ENCODE measurements at places on chromosomes 6 and 20.

DNA sequence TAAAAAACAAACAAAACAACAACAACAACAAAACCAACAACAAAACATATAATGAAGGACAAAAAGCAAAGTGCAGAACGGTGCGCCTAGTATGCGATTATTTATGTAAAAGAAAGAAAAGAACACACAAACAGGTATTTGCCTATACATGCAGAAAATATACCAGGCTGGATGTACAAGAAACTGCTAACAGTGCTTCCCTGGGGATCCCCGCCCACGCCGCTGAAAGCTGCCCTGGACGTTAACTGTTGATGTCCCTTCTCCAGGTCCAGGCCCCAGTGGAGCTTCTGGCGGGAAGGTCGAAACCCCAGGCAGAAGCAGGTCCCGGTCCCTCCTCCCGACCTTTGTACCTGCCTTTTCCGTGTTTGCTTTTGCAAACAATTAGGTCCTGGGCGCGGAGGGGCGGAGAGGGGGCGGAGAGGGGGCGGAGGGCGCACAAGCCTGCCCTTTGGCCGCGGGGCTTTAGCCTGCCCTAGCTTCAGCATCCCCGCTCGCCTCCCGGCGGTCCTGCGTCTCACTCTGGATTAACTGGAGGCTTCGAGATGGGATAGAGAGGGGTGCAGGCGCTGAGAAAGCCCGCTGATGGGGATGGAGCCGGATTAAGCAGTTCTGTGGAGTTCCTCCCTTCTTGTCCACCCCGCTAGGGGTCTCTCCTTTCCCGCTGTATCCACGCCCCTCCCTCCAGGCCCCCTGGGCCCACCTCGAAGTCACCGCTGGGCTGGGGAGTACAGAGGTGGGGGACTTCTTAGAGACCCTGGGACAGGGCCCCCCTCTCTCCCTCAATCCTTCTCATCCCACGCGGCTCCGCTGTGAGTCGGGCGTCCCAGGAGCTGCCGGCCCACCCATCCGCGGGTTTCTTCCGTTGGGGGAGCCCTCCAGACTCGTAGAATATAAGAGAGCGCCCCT lies 8.2 kb upstream of the AHCY start:
- DNase-seq, result no peak

- no peak for DNase-seq
Observed at GRCh38 chr20:50055524-50056083, 57.3 kb downstream of the UBE2V1 start.

DNA sequence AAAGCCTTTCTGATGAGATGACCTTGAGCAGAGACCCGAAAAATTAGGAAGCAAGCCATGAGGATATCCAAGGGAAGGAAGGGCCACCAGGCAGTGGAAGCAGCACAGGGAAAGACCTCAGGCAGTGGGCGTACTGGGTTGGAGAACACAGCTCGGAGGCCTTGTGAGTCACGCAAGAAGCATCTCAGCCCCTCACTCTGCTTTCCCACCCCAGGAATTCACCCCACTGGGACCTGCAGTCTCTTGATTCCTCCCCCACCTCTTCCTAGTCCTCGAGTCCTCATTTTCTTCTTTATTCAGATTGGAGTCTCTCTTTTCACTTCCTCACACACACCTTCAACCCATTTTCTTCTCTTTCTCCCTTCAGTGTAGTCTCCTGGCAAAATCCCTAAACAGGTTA lies 27.0 kb downstream of the RPRD1B start:
- no peak for DNase-seq

DNA sequence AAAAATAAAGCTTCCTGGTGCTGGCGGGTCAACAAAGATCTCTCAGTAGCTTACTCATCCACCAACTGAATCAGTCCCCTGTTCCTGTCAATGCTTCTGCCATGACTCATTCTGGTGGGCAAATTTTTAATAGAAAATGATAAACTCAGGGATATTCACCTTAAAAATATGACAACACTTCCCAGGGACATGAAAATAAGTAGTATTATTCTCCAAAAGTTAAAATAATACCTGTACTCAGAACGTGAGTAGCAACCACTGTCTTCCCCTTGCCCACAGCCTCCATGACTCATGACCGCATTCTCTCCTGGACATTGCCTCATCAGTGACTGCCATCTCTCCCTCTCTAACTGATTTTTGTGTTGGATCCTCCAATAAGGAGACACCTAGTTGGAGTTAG lies 552.3 kb downstream of the KIF16B start:
- DNase-seq, result no peak

DNA sequence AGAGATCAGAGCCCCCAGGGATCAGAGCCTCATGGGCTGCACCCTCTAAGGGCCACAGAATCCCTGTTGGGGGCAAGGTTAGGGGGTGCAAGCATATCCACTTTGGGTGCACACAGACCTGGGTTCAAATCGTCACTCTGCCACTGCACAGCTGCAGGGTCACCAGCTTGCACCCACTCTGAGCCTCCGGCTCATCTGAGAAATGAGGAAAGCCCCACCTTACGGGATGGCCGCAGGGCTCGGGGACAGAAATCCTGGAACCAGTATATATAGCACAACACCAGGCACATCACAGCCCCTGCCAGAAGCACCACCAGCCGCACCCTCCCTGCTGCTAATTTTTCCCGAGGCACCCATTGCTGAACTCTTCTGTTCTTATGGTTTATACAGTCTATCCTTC lies 169.6 kb downstream of the NFATC2 start:
- DNase-seq, result no peak

DNA sequence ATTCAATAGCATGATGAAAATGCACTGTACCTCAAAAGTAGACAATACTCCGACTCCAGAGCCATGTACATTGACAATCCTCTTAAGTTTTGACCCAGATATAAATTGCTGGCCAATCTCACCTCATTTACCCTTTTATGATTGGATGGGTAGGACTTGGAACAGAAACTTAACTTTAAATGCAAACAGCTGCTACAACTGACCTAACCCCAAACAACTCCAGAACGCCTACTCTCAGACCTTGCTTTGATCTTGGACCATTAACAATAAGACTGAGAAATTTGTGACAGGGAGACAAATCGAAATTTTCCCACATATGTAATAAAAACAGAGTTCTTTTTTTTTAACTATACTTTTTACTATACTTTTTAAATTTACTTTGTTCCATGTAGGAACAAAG lies 200.5 kb upstream of the MCHR2 start:
- DNase-seq, result no peak

DNA sequence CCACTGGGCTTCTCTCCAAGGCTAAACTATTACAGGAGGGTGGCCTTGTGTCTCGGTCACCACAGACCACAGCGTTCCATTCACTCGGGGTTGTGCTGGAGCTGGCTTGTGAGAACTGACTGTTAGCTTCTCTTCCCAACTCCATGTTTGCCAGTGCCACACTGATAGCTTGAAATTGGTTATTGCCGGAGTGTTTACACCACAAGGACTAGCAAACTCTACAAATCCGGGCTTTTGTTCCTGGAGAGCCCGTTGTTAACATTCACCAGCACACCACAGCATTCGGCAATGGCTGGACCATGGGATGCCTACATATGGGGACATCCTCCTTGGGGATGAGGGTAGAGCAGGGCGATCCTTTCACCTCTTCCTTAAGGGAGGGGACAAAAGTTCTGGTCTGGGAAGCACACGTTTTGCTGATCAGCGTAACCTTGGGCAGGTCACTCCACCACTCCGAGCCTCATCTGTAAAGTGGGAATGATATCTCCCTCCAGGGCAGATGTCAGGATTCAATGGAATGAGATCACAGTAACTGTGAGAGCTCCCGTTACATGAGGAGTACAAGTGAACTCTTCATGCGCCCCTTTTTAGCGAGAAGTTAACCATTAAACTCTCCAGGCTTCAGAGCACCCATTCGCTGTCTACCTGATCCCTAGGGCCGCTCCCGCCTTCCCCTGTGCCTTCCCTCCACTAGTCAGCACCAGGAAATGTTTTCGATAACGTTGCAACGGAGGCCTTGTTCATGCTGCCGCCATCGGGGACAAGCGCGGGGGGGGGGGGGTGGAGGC lies 41.7 kb upstream of the TTPAL start:
- no peak for DNase-seq

DNA sequence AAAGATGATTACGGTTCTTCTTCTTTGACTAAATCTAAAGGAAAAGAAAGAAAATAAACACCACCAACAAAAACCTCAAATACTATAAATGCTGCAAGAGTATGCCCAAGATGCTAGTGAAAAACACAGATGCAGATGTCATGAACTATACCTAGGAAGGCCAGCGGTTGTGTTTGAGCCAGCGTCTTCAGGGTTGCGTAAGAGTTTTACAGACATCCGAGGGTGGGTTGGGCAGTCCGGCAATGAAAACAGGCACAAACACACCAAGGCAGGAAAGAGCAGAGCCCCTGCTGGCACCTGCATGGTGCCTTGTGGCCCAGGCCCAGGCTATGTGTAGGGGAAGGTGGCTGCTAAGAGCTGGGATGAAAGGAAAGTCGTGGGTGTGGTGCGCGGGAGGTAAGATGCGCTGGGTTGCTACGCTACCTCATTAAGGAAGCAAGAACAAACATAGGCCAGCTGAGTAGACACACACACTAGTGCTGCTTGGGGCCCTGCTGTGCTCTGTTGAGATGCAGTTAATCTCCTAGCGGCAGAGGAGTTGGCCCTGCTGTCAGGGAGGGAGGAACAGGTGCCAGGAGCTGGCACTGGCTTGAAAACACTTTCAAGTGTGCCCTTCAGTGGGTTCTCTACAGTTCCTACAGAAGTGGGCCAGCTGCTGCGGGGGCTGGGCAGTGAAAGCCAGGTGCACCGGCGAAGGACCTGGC lies 170.2 kb upstream of the PLN start:
- no peak for DNase-seq

DNA sequence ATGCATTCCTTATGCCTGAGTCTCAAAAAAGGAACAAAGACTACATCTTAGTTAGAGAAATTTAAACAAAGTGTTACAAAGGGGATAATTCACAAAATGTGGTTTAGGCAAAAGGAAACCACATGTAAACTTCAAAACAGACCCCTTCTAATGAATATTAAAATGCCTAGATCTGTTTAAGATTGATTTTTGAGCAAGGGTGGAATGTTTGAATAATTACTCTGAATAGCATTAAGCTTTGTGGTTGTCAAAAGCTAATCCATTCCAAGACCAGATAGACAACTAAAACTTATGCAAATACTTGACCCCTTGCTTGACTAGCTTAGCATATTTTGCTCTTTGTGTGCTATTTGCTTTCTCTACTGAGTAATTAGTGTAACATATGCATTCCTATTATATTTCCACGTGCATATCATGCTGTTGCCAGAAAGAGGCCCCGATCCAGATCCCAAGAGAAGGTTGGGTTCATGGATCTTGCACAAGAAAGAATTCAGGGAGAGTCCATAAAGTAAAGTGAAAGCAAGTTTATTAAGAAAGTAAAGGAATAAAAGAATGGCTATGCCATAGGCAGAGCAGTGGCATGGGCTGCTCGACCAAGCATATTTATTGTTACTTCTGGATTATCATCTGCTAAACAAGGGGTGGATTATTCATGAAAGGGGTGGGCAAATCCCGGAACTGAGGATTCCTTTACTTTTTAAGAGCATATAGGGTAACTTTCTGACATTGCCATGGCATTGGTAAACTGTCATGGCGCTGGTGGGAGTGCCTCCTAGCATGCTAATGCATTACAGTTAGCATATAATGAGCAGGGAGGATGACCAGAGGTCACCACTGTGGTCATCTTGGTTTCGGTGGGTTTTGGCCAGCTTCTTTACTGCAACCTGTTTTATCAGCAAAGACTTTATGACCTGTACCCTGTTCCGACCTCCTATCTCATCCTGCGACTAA lies 1193.4 kb upstream of the EYS start:
- no peak for DNase-seq

GRCh38 chr6:29559524-29560287 lies at the start of gene UBD:
Gene UBD, minus strand, starts transcription at chr6:29559732. Its CDS starts 31 bp downstream, at chr6:29559701.
- DNase-seq, result no peak

- DNase-seq, result no peak
Observed at GRCh38 chr20:54107600-54108325, 37.4 kb upstream of the BCAS1 start.

GRCh38 chr6:116229287-116229913 lies 24.5 kb downstream of the TSPYL4 start:
- no peak for DNase-seq

DNA sequence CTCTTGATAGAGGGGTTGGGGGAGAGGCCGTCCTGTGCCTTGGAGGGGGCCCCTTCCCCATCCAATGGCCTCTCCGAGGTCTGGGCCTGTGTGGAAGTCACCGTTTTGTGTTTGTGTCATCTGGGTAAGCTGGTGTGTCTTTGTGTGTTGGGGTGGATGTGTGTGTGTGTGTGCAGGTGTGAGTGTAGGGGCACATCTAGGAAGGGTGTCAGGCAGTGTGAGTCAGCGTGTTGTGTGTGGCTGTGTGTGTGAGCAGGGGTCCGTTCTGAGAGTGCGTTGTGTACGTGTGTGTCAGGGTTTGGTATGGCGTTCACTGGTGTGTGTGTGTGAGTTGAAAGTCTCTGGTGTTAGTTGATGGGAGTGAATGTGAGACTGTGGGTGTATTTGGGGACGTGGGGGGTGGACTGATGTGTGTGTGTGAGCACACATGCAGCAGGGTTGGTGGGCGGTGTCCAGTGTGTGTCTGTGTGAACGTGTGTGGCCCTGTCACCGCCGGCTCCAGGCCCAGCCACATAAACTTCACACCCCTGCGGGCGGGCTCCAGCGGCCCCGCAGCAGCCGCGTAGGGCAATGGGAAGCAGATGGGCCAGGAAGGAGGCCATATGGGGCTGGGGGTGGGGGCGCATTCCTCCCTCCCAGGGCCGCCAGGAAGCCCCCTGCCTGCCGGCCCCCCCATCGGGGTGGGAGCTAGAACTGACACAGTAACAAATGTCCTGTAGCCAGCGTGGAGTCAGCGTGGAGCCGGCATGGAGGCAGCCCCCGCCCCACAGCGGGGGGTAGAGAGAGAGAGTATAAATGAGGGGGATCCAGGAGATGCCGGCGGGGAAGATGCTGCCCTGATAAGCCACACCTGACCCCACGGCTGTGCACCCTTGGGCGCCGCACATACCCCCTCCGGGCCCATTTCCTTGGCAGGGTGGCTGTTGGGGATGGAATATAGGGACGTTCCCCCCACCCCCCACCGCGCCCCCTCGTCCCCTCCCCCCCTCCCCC lies 32.1 kb downstream of the SNAI1 start:
- DNase-seq, result no peak

- DNase-seq, result no peak
Observed at GRCh38 chr20:34927736-34928135, 27.9 kb downstream of the GSS start.

DNA sequence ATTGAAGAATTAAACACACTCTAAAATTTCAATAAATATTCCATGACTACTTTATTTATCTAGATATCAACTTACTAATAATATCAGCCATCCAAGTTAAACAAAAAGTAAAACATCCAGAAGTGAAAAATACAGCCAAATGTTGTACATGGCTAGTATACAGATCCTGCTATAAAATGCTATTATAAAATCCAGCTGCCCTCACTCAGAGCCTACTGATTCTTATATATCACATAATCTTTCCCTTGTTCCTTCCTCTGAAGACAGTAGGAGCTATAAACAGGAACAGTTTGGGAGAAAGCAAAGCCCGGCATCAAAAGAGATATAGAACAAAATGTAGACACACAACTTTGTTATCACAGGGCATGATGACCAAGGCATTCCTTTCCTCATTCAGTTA lies 212.9 kb downstream of the PLCB4 start:
- no peak for DNase-seq
